ENCODE measurements at places on chromosomes 1 and 21.

- DNase-seq, result peak; percentile 62
Observed at GRCh38 chr21:26846036-26846931, 1.1 kb upstream of the ADAMTS1 start.

DNA sequence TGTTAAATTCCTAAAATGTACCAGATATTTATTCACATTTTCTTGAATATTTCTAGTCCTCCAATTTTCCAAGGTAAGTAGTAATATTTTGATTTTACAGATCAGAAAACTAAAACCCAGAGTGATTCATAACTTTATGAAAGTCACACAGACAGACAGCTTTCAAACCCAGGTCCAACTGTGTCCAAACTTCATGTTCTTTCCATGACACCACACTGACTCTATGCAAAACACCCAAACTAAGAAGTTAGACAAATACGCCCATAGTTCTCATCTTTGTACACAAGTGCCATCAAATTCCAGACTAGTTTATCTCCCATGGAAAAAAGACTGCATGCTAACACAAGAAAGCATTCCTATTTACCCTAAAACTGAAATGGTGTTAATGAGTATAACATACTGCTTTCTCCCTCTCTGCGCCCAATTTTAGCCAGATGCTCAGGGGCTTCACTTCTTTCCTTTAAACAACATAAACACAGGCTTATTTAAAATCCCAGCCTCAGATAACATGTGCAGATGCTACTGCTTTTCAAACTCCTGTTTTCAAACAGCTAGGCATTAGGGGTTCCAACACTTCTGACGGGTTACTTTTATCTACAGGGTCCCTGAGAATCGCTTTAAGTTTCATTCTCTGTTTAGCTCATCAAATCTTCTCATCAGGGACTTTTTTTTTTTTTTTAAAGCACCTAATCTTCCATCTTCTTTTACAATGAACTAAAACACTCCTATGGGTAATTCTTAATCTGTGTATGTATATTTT, 44.6 kb downstream of the WASF2 start:
- no peak for DNase-seq

GRCh38 chr1:56535939-56536338, 43.4 kb downstream of the PLPP3 start:
- DNase-seq, result peak; percentile 33

- no peak for DNase-seq
Observed at GRCh38 chr1:174996476-174996875, 3.3 kb upstream of the CACYBP start.

DNA sequence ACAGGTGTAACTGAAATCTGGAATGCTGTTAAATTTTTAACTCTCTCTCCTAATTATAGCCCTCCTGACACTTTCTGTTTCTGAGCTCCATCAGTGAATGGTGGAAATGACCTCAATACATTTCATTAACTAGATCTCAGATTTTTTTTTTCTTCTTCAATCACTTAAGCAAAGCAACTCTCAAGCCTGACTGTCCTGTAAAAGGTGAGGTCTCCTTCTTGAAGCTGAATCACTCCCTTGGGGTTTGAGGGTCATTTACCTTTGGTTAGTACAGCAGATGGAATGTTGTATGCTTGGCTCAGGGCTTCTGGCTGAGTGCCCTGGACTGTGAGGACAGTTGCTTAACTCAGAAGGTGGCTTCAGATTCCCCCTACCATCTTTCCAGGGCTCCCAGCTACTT, 518.7 kb downstream of the PTPRC start:
- DNase-seq, result no peak

GRCh38 chr1:155113450-155113980, 14.2 kb upstream of the EFNA1 start:
- peak; percentile 78 for DNase-seq

DNA sequence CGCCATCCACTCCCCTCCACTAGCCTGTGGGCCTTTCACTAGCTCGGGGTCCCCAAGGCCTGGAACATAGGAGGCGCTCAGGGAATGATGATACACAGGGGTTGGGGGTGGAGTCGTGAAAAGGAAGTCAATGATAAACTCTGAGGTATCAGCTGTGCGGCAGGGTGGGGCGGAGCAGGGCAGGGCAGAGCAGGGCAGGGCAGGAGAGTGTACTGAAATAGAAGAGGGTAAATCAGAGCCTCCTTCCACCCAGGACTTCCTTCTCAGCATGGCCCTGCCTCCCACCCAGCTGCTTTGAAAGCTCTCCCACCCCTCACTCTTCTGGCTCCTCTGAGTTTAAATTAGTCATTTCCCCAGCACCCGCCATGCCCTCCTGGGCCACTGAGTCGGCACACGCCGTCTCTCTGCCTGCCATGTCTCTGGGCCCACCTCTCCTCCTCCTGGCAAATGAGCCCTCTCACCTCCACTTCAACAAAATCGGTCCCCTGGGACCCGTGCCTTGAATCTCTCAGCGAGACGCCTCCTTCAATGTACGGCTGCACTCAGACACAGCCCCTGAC, 16.9 kb downstream of the CAPZB start:
- DNase-seq, result peak; percentile 65

- no peak for DNase-seq
Observed at GRCh38 chr1:10832703-10833102, 36.3 kb upstream of the CASZ1 start.

DNA sequence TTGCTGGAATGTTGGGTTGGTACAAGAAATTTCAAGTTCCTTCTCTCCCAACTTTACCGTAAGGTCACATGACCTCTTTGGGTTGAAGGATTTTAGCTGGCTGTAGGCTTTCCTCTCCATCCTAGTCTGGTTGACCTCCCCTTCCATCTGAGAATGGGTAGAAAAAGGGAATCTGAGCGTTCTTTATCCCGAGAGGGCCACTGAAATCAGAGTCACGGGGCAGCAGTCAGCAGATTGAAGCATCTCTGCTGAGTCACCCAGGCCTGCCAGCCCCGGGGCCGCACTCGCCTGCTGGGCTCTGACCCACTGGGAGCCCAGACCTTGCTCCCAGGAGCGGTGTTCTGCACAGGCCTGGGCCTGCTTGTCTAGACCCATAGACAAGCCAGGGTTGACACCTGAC, 31.0 kb downstream of the TMCC2 start:
- no peak for DNase-seq

DNA sequence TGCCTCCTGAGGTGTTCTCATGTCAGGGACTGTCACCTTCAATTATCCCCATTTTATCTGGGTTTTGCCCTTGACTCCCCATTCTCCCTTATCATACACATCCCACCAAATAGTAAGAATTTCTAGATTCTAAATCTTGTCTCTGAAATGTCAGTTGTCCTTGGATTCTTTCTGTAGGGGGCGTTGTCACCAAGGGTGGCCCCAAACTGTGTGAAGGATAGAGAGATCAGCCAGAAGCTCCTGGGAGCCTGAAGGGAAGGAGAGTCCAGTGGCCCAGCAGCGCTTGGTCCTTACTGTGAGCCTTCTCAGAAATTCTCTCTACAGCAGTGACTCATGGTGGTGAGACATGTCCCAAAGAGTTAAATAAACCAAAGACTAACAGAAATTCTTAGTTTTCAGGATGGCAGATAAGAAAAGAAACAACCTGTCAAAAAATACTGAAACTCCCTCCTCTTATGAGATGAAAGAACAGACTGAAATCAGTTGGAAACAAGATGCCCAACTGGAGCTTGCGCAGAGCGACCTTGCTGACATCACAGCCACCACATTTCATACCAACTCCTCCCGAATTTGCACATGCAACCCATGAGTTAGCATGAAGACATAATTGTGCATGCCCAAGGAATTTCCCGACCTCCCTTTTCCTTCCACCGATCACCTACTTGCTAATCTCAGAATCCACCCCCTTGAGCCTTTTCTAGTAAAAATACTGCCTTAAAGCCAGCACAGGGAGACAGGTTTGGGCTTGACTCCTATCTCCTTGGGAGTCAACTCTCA, 109.8 kb downstream of the ELAVL4 start:
- no peak for DNase-seq

DNA sequence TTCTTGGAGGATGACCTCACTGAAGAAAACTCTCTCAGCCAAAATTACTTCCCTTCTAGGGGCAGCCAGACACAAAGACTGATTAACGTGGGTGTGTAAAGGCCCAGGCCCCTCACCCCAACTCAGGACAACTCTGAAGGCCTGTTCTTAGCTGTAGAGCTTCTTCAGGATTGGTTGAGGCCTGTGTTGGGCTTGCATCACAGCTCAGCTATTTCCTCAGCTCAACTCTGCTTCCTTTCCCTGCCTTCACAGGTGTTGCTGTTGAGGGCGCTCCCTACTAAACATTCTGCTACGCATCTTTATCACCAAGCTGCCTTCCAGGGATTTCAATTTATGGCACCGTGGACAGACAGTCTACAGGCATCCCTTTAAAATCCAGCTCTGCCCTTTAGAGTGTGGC, 36.8 kb downstream of the MAB21L3 start:
- DNase-seq, result no peak

Measured in NCI-H2171 treated with DMSO at 0.1 percent for 48 hours (cell line).